ENCODE measurements at places on chromosomes 3 and 15.

DNA sequence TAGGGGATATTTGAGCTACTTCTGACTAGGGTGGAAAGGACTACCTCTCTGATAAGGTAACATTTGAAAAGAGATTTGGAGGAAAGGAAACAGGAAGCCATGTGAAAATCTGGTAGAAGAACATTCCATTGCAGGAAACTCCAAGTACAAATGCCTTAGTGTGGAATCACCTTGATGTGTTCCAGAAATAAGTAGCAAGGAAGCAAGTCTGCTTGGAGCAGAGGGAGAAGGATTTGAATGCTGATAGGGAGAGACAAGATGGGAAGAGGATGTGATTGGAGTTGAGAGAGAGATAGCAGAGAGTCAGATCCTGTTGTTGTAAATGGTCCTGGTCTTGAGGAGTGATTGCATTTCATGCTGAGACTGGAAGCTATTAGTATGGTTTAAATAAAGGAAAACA lies 335.1 kb upstream of the DCBLD2 start:
- DNase-seq: no peak

- DNase-seq: peak; percentile 53
Measured at GRCh38 chr15:74302821-74303359, 64.6 kb downstream of the CYP11A1 start.

DNA sequence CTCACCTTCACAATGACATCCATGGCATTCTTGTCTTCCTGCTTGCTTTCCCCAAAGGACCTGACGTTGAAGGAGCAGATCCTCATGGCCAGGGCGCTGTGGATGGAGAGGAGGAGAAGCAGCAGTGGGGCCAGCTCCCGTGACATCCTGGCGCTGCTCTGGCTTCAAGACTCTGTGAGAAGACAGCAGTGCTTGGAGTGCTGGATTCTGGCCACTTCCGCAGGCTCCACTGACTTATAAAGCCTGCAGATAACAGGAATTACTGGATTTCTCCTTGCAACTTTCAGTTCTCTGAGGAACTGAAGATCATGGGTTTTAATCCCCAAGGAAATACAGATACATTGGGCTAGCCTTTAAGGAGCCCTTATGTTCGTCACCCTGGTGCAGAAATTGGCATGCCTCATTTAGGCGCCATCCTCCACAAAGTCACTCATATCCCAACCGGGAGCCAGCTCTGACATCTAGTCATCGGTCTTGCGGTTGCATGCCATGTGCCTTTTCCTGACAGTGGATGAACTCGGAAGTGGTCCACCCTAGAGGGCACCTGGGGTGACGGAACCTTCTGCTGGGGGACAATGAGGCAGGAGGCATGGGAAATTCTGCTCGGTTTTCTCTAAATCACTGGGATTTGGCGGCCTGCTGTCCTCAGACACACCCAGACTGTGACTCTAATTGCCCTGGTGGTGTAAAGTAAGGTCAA lies at the start of gene DNASE1L3:
Gene DNASE1L3, minus strand, starts transcription at position 212 of the 700 bp plus-strand sequence. Its CDS starts 66 bp downstream, at position 146.
- DNase-seq: no peak

DNA sequence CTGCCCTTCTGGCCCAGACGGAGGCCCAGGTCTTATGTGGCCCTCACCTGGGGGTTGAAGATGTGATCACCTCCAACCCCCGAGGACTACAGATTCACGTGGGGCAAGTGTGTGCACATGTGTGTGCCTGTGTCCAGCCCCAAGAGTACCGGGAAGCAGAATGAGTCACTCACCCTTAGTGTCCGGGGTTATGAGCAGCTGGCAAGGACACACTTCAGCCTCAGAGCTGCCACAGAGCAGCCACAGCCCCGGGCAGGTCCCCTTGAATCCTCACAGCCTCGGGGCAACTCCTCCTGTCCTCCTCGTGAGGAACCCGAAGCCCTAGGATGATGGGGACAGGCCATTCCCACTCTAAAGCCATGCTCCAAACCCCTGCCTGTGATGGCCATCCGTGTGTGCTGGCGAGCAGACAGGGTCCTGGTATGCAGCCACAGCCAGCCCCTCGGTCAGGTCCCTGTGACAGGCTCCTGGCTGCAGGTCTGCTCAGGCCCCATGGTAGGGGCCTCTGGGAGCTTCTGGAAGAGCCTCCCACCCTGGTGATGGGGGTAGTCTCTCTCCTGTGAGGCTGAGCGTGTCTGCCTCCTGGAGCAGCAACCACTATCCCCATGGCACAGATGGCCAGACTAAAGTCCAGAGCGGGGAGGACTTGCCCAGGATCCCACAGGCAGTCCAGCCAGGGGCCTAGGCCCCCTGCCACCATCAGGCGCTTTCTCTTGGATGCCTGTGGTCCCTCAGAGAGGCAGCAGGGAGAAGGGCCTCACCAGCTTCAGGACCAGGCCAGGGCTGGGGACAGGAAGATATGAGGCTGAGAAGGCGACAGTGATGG lies 852 bp downstream of the STAB1 start:
- DNase-seq: no peak

DNA sequence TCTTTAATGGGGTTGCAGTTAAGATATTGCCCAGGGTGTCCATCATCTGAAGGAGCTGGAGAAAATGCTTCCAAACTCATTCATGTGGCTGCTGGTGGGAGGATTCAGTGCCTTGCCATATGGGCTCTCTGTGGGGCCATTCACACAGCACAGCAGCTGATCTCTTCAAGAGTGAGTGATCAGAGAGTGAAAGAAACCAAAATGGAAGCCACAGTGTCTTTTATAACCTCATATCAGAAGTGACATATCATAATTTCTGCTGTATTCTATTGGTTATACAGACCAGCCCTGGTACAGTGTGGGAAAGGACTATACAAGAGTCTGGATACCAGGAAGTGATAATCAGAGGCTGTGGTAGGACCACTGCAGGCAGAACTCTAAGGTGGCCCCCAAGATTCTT lies 33.6 kb downstream of the HHLA2 start:
- DNase-seq: no peak

GRCh38 chr3:60594025-60594424 lies 657.2 kb downstream of the FHIT start:
- no peak for DNase-seq
